NCI-H748 treated with DMSO at 0.1 percent for 48 hours (cell line): ENCODE measurements at places on chromosomes 12 and 14.

GRCh38 chr14:60195179-60195810, 30.1 kb upstream of the DHRS7 start:
- DNase-seq, result no peak

DNA sequence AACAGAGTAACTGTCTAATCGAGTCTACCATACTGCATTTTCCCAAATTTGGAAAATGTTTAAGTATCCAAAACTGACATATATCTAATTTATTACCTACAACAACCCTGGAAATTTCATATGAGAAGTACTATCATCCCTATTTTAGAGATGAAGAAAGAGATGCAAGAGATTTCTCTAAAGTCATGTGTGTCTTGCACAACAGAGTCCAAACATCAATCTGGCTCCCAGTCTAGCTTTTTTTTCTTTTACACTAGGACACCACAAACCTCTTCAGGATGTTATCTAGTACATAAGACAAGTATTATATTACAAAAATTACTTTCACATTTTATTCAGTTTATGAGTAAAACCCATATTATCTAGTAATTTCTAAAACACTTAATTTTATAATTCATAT, 39.1 kb downstream of the CAPS2 start:
- no peak for DNase-seq

DNA sequence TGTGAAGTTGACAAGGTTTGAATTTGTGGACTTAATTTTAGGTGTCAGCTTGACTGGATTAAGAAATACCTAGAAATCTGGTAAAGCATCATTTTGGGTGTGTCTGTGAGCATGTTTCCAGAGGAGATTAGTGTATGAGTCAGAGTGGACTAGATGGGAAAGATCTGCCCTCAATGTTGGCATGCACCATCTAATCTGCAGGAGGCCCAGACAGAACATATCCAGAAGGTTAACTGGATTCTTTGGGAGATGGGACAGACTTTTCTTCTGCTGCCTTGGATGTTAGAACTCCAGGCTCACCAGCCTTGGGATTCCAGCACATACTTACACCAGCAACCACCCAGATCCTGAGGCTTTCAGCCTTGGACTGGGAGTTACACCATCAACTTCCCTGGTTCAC, 14.1 kb downstream of the SGPP1 start:
- no peak for DNase-seq

DNA sequence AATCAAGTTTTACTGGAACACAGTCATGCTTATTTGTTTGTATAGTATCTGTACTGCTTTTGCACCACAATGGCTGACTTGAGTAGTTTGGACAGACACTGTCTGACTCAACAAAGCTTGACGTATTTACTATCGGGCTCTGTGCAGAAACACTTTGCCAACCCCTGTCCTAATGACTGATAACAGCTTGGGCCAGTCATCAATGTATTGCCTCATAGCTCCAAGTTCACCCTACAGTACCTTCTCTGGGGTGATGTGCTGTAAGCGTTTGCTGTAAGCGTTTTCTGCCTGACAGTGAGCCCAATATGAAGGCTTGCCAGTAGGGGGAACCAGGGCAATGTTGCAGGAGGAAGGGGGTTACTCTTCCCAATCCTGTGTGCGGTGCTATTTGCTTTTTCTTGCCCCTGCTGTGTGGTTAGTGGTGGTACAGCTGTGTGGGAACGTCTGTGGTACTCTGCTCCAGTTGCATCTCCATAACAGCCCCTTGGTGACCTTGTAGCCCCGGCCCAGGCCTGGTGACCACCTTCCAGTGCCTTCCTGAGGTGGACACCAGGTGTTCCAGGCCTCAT, 5.4 kb upstream of the CCDC177 start:
- DNase-seq, result peak; percentile 32

DNA sequence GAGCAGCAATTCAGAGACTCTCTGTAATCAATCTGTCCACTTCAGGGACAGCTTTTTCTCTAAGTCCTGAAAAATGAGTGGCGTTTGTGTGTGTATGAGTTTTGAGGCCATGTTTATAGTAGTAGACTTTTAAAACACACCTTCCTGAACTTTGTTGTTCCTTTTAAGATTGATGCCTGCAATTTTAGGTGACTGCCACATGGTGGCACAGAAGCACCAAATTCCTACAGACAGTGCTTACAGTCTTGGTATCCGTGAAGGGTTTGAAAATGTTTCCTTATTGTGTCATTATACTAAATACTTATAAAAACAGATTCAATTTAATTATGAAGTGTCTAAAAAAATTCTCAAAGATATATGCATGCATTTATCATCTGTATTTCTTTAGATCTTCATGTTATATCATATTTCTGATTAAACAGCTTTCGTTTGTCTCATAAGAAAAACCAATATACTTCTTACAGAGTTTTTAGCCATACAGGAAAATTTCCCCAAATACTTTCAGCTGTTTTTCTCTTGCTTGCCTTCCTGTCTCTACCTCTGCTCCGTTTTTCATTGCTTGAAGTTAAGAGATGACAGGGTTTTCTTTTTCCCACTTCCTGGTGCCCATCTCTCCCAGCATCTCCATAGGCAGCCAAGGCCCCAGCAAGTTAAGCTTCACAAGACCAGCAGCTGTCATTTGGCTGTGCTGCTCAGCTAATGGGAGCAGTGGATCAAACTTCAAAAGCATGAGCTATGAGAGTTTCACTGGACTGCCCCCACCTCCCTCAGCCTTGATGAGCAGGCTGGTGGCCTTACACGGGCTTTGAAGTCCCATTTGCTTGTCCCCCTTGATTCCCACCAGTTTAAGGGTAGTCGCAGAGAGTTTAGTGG, 259.6 kb downstream of the AKAP6 start:
- DNase-seq, result no peak

- no peak for DNase-seq
These were observed 11.0 kb upstream of the PLEKHG3 start for GRCh38 chr14:64692986-64693809.

DNA sequence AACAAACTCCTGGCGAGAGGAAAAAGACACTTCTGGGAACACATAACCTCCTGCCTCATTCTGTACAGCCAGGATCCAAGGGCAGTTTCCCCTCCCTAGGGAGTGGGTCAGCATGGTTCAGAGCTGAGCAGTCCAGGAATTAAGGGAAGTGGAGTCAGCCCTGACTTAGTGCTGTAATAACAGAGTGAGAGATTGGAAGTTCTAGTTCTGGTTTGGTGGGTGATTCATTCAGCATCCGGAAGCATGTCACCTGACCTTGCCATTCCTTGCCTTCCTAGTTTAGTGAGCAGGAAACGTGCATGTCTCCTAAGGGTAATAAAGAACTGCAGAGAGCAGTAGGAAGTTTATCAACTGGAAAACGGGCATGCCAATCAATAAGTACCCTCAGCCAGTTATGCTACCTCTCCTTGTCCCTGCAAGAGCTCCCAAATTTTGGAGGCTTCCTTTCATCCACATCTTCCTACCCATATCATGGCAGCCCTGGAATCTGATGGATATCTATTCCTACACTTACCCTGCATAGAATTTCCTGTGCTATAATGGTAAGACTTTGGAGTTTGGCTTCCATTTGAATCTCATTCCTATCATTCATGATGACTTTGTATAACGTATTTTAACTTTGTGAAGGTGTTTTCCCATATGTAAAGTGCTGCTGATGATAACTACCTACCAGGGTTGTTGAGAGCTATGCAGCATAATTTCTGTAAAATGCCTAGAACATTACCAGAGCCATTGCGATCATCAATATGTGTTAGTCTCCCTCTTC, 28.5 kb upstream of the MAGOHB start:
- DNase-seq, result no peak

- no peak for DNase-seq
These were observed 572 bp upstream of the ACSS3 start for GRCh38 chr12:81077329-81077685.

DNA sequence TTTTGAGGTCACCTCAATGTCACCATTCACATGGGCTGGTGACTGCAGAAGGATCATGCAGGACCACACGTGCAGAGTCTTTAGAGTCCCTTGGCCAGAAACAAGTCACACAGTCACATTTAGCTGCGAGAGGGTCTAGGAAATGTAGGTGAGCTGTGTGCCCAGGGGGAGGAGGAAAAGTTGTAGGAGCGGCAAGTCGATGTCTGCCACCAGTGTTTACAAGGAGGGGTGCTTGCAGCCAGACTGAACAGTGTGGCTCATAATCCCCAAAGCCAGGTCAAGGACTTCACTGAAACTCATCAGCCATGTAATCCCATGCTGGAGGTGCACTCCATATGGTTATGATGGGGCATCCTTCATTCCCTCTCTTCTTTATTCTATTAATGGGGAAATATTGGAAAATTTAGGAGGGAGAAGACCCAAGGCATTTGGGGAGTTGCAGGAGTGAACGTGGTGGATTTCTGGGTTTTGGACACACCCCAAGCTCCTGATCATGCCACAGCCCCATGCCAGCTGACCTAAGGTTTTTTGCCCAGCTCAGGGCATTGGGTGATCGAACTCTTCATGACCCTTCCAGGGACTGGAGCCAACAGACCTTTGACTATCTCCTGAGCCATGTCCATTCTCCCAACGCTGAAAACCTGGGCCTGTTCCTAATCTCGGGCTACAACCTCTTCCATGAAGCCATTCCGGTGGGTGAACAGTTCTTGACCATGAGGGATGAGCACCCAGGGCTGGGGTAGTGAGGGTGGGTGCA, 7.2 kb downstream of the DAO start:
- no peak for DNase-seq
